ENCODE measurements at places on chromosomes 3 and 15.

- DNase-seq: no peak
Observed at GRCh38 chr3:60186359-60186758, 1064.9 kb downstream of the FHIT start.

DNA sequence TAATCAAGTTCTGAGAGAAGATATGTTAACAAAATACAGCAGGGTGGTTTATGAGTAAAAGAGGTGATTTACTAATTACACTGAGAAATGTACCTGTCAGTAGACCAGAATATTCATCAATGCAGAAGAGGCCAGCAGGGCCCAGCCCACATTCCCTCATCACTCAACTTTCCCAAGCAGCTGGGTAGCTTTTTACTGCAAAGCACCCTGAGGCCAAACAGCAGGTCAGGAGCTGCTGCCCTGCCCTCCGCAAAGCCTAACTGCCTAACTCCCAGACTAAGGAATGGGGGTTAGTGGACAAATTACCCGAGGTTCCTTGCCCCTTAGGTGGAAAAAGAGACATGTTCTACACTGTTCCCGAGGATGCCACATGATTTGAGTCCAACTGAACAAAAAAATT lies 108.2 kb downstream of the TBL1XR1 start:
- peak; percentile 37 for DNase-seq

DNA sequence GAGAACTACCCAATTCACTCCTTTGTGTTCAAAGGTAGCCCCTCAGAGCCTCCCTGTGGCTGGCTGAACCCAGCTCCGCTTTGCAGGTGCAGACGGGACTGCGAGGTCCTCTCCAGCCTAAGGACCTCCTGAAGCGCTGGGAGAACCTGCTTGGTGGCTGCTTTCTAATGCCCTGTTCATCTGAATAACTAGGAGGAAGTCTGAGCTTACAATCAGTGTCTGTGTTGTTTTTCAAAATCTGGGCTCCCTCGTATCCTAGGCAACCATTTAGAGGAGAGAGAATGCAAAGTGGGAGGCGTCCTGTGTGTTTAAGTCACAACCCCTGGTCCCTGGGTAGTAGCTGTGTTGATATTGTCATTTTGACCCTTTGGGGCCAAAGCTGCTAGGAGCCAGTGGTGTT lies 99.9 kb downstream of the GABRG3 start:
- DNase-seq: no peak

GRCh38 chr3:15794303-15794771 lies 3.4 kb downstream of the ANKRD28 start:
- no peak for DNase-seq

DNA sequence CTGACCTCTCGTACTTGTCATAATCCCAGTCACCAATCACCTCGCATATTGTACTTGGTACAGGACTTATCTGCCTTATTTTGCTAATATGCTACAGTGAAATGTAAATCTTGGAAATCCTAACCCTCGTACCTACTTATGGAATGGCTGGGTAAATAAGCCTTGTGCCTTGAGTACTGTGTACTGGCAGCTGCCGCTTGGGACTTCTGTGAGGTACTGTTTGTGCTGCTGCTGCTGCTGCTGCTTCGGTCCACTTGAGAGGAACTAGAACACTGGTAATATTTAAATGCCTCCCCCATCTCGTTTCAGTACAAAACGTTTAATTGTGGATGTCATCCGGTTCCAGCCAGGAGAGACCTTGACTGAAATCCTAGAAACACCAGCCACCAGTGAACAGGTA lies 42.5 kb upstream of the CRTC3 start:
- no peak for DNase-seq

GRCh38 chr15:91950054-91950453 lies 96.5 kb downstream of the SLCO3A1 start:
- DNase-seq: no peak

GRCh38 chr3:57729334-57730045 lies 26.6 kb upstream of the SLMAP start:
- DNase-seq: no peak

DNA sequence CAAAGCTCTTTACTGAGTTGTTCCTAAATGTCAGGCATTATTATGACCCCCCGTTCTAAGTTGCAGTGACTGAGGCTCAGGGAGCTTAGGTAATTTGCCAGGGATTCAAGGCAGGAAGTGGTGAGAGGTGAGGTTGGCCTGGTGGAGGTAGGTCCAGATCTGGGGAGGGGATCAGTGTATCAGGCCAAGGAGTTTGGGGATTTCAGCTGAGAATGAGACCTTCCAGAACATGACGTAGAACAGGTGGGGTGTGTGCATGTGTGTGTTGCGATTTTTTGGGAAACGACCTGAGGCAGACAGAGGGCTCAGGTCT lies 41.1 kb upstream of the MRPS22 start:
- DNase-seq: no peak

DNA sequence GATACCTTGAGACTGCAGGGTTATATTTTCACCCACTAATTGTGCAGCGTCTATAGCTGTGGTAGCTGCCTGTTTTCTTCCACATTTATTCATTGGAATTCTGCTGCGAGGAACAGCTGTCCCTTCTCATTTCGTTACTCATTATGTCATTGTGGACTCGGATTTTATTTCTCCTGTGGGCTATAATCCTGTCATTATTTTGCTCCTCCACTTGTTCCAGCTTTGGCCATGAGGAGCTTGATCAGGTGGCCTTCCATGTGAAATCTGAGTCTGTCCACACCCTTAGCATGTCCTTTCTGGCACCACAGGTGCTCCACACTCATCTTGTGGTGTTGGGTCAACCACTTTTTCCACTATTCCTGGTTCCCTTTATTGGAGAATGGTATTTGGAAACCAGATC lies 14.8 kb downstream of the LYSMD4 start:
- no peak for DNase-seq

GRCh38 chr3:193903966-193904365 lies 232.0 kb upstream of the HES1 start:
- no peak for DNase-seq

GRCh38 chr3:34056951-34057390 lies 258.5 kb downstream of the PDCD6IP start:
- no peak for DNase-seq

DNA sequence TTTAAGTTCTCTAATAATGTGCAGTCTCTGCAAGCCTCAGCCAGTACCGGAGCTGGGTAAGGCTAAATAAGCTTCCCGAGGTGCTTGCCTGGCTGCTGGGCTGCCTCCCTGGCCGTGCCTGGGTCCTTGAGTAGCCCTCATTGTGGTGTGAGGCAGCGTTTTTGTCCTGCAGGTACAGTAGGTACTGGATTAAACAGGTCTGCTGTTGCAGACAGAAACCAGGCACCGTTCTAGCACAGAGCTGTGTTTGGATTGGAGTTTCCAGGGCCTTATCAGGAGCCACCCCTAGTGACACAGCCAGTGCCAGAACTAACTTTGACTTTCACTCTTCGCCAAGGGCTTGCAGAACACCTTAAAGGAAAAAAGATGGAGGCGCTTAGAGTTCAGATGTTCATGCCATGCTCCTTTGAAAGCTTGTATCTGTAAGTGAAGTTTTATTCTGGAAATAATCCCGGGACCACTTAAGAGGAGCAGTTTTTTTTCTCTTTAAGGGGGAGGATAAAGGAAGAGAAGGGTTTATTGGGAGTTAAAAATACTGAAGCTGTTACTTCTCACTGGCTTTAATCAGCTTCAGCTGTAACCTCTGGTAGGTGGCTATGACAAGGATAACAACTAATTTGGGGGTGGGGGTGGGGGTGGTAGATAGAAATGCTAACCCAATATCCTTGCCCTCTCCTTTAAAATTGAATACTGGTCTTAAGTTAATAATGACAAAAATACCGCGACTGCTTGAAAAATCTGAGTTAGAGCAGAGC lies 126.8 kb downstream of the MITF start:
- DNase-seq: no peak

GRCh38 chr15:34796847-34797435 lies 1.6 kb upstream of the ACTC1 start:
- no peak for DNase-seq

- DNase-seq: no peak
Observed at GRCh38 chr15:79602731-79603130, 170.6 kb downstream of the MINAR1 start.

DNA sequence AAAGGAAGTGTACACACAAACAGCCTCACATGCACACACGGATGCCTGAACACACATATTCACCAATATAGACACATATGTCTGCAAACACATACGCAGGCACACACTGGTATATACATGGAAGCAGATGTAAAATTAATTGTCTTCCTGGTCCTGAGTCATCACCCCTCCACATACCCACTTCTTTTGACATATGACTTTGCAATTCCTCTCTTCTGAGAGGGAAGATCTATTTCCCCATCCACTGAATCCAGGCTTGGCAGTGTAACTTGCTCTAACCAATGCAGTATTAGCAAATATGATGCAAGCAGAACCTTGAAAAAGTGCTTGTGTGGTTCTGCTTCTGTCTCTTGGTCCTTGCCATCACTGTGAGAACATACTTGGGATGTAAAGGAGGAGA lies 76.8 kb upstream of the HRH1 start:
- DNase-seq: no peak

DNA sequence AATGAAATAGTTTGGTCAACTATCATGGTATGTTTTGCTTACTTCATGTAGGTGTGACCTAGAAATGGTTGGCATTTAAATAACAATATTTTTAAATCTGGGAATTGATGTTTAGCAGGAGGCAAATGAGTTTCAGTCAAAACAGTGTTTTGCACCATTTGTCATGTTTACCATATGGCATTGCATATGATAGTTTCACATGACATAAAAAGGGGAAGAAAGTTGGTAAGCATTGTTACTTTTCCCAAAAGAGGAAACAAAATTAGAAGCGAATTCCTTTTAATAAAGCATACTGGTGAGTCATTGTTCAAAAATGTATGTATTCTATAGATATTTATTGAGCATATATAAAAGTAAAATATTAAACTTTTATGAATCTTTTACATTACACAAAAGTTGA lies 2.3 kb downstream of the RNF13 start:
- DNase-seq: no peak

GRCh38 chr3:193010191-193010590 lies 92.5 kb upstream of the MB21D2 start:
- no peak for DNase-seq

- no peak for DNase-seq
Observed at GRCh38 chr15:50164458-50164857, 17.5 kb upstream of the SLC27A2 start.

- peak; percentile 72 for DNase-seq
Observed at GRCh38 chr15:40081691-40082194, 26.9 kb downstream of the BMF start.

DNA sequence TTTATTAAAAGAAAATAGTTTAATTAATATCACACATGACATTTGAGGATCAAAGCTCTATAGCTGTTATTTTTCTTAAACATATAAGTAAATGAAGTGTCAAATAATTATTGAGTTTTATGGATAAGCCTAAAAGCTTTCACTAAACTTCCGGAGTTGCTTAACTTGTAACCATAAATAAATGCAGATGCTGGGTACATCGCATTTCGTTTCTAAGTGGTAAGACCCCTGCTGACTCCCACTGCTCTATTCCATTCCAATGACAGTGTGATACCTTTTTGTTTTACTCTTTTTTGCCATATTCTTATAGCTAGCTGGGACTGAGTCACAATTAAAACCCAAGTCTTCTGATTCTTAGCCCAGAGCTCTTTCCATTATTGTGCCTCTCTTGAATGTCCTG lies 411.1 kb downstream of the SOX2 start:
- no peak for DNase-seq

DNA sequence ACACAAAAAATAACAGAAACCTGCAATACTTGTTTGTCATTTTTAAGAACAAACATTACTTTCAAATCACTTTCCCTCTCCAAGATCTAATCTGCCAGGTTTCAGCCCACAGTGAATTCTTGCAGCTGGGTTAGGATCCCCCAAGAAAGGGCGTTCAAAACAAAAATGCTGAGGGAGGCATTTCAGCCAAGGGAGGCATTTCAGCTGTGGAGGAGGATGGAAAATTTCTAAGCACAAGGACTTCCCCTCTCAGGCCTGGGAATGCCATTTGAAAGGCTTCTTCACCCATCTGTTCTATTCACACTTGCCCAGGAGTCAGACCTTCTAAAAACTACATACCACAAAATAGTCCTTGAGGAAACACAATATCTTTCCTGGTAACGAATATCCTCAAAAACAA lies 69.1 kb downstream of the P3H2 start:
- DNase-seq: no peak

- DNase-seq: no peak
Observed at GRCh38 chr3:64473466-64473865, 214.3 kb downstream of the ADAMTS9 start.

- no peak for DNase-seq
Observed at GRCh38 chr3:50278880-50279224, at the start of gene LSMEM2. Gene LSMEM2, plus strand, starts transcription at chr3:50279087. Its CDS starts 27 bp downstream, at chr3:50279114.

GRCh38 chr15:59841036-59841435 lies 151.9 kb upstream of the BNIP2 start:
- DNase-seq: no peak

- DNase-seq: no peak
Observed at GRCh38 chr15:68211656-68212320, 6.7 kb upstream of the CALML4 start.

DNA sequence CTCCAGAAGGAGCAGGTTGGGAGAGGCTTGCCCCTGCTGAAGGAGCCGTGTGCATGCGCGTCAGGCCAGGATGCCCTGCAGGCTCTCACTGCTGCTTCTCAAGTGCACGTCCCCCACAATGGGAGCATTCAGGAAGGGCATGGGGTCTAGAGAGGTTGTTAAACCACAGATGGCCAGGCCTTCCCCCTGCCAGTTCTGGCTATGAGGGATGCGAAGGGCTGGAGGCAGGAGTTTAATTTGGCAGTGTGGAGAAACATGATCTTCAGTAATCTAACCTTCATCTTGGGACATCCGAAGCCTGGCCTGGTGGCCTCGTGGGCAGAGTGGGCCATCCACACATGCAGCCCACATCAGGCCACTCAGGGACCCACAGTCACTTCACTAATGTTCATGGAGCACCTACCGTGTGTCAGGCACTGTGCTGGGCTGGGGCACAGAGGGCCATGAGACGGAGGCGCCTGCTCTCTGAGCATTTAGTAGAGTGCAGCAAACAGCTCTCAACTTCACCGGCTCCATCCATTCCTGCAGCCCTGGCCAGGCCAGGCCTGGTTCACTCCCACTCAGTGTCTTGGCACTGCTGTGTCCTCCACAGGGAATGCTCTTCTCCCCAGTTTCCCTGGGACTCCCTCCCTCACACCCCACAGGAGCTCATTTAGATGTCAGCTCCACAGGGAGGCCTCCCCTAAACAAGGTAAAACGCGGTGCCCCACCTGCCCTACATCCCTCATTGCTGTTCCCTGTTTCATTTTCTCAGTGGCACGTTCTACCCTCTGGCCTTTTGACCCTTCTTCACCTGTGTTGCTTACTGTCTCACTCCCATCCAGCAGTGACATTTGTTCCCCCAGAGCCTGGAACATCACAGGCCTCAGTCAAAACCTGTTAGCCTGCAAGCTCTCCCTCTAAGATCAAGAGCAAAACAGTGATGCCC lies 4.0 kb downstream of the CFAP100 start:
- no peak for DNase-seq

GRCh38 chr3:65935724-65936123 lies 103.0 kb downstream of the MAGI1 start:
- DNase-seq: no peak

DNA sequence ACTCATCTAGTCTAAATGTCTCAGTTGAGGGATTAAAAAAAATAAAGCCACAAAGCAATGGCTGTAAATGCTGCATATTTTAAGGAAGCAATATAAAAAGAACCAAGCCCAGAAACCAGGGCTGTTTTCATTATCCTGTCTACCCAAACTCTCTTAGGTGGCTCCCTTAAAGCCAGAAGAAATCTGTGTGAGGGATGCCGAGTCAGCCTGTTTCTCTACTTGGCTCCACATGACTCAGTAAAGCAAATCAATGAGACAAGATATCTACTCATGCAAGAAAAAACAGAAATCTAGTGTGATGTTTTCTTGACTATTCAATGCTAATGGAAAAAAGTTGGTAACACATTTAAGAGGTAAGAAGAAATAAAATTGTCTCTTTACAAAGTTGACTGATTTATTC lies 296.2 kb downstream of the ZBTB20 start:
- no peak for DNase-seq
